ENCODE measurements at places on chromosomes 16 and 17. TPM values are rescaled to one million over a fixed set of nuclear protein-coding genes. Genes with fewer than 3 reads are reported as not detected.

The FOXC2 gene
- total RNA-seq = 2.2 TPM

The OSGIN1 gene
- total RNA-seq = 38.5 TPM

The OTOA gene
- total RNA-seq = not detected

The TEKT5 gene
- total RNA-seq = not detected

The DHRS7B gene
- total RNA-seq = 20.6 TPM

The RND2 gene
- 0.15 TPM for total RNA-seq

The TEX2 gene
- 10.7 TPM for total RNA-seq

The FBXW10B gene
- total RNA-seq = 4.2 TPM

The TRIM72 gene
- 0.02 TPM for total RNA-seq

The C1QTNF1 gene
- 37.4 TPM for total RNA-seq

The ITGAL gene
- total RNA-seq = 0.08 TPM

The TBC1D3H gene
- total RNA-seq = not detected

The ULK2 gene
- 15.3 TPM for total RNA-seq

The CYB5B gene
- total RNA-seq = 216 TPM

The CASKIN1 gene
- total RNA-seq = 3.9 TPM

The PYCARD gene
- total RNA-seq = 41.5 TPM

The SCPEP1 gene
- 40.1 TPM for total RNA-seq

The CA7 gene
- total RNA-seq = not detected

The TLCD3B gene
- total RNA-seq = 0.30 TPM

The RHBDL3 gene
- 4.4 TPM for total RNA-seq

The HBA2 gene
- 0.40 TPM for total RNA-seq

The SLFN14 gene
- total RNA-seq = not detected

The BEAN1 gene
- 2.5 TPM for total RNA-seq

The INPP5K gene
- 25.3 TPM for total RNA-seq

The PYY gene
- total RNA-seq = not detected

The PDILT gene
- not detected for total RNA-seq

The PRR11 gene
- total RNA-seq = 45.6 TPM

The TMEM106A gene
- total RNA-seq = 1.1 TPM

The TBC1D26 gene
- not detected for total RNA-seq

The MYCBPAP gene
- 0.94 TPM for total RNA-seq

The SYCE1L gene
- 8.2 TPM for total RNA-seq

The GLP2R gene
- total RNA-seq = 14.7 TPM

The ABCC11 gene
- total RNA-seq = 0.06 TPM

The CCDC154 gene
- total RNA-seq = 0.52 TPM

The OR2C1 gene
- not detected for total RNA-seq

The SMTNL2 gene
- 0.42 TPM for total RNA-seq

The KRT9 gene
- not detected for total RNA-seq

The SPATA22 gene
- not detected for total RNA-seq

The SLC6A4 gene
- total RNA-seq = 0.08 TPM

The NOG gene
- total RNA-seq = 1.1 TPM

The PALB2 gene
- total RNA-seq = 11.0 TPM

The DCXR gene
- 96.2 TPM for total RNA-seq

The ABCA9 gene
- total RNA-seq = not detected

The KRT34 gene
- total RNA-seq = 0.35 TPM

The ANKFN1 gene
- not detected for total RNA-seq

The CDH13 gene
- total RNA-seq = not detected

The PIPOX gene
- not detected for total RNA-seq

The SHPK gene
- 16.2 TPM for total RNA-seq

The CCDC200 gene
- not detected for total RNA-seq

The ACSM5 gene
- not detected for total RNA-seq

The CBX2 gene
- 18.9 TPM for total RNA-seq
